K562 (cell line): ENCODE measurements at places on chromosomes 7 and 10.

- no peak for DNase-seq
Observed at GRCh38 chr7:73895626-73896025, 34.7 kb downstream of the TMEM270 start.

GRCh38 chr10:8033812-8034465 is 20.5 kb upstream of the GATA3 start:
- DNase-seq: no peak

GRCh38 chr7:98398567-98399372 is 2.1 kb downstream of the BAIAP2L1 start:
- no peak for DNase-seq

DNA sequence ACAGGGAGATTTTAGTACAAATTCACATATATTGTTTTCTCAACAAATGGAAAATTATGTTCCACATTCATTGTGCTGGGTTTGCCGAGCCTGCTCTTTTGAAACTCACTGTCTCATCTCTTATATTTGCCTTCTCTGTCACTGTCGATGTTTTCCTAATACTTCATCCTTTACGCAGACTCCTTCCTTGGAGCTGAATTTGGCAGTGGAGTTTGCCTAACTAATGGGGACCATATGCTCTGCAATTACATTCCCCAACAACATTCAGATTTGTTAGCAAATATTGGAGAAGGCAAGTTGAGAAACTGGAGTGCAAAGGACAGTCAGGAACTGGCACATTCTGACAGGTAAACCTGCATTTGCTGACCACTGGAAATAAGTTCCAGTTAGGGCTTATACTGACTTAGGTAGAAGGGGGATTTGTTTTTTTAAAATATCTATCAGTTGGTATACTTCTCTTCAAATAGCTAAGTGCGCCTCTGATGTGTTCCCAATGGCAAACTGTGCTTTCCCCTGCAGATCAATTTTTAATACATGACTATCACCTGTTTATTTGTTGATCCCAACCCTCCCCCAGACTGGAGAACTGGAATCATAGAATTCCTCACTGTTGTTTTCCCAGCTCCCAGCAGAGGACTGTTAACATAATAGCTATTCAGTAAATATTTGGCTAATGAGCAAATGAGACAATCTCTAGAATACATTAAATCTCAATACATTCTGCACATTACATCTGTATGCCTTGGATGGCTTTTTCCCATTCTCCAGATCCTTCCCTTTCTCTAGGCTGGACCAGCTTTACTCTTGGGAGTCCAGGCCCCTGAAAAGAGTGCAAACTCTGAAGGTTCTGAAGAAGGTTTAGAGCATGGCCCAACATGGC is 769.3 kb downstream of the KCNMA1 start:
- DNase-seq: no peak

DNA sequence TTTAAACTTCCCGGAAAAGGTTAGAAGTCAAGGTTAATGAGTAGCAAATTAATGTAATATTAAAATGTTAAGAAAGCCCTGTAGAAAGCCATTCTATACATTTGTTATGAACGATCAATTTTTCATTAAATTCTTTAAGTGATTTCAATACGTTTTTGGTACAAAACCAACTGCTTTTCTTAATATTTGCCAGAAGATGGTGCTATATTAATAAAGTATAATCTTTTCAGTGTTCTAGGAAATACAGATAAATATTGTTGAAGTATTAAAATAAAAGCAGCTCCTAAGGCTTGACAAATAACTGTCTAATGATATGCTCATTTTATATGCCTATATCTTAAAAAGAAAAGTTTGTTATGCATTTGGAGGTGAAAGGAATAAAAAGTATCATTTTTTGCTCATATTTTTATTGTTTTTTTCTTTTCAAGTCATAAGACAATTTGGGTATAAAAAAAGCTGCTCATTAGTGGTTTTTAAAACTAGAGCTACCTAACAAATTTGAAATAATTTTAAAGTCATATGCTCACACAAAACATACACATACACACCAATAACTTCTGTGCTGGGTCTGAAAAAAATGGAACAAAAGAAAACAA is 130.3 kb upstream of the POT1 start:
- DNase-seq: no peak

DNA sequence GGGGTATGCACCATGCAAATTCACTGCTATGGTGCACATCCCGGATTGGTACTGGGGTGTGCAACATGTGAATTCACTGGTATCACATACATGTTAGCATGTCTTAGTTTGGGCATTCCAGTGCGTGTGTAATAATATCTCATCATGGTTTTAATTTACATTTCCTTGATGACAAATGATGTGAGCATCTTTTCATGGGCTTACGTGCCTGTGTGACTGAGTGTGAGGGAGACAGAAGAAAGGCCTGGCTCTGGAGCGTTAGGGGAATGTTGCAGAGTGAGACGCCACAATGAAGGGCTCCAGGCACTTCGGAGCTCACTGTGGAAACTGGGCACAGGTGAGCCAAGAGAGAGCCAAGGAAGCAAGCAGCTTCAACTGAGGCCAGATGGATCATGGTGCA is 162.6 kb downstream of the UBE2H start:
- no peak for DNase-seq

GRCh38 chr10:84294766-84295447 is 33.5 kb upstream of the CCSER2 start:
- no peak for DNase-seq

DNA sequence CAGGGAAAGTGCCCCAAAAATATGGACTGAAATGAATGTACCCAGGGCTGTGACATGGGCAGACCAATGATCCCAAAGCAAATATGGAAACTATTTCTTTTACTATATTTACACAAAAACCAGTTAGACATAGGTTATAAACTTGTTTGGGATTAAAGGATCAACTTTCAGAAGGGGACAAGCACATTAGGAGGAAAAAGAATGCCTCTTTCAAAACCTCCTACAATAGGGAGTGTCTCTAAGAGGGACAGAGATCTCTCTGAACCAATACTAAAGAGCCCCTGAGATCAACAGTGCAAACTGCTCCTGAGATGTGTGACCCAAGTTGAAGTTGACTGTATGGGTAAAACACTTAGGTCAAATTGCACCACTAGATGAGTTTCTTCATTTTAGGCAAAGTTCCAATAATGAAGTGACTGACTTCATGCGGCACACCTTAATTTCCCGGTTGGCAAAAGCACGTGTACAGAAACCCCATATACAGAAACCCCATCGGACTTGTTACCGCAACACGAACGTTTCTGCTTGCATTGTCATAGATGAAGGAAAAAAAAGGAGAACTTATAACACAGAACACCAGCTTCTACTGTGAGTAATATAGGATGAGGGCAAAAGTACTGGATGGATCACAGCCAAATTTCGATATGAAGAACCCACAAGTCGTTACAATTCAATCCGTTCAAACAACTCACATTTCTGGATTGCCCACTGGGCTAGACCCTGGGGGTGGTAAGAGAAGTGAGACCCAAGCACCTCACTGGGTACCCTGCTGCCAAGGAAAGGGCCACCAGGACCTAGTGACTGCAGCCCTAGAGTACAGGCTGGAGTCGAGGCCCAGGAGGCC is 4.3 kb downstream of the SVIL start:
- no peak for DNase-seq

- no peak for DNase-seq
Observed at GRCh38 chr10:62830679-62831078, 14.5 kb upstream of the EGR2 start.

- no peak for DNase-seq
Observed at GRCh38 chr7:107742678-107743566, 1.0 kb upstream of the CBLL1 start.

DNA sequence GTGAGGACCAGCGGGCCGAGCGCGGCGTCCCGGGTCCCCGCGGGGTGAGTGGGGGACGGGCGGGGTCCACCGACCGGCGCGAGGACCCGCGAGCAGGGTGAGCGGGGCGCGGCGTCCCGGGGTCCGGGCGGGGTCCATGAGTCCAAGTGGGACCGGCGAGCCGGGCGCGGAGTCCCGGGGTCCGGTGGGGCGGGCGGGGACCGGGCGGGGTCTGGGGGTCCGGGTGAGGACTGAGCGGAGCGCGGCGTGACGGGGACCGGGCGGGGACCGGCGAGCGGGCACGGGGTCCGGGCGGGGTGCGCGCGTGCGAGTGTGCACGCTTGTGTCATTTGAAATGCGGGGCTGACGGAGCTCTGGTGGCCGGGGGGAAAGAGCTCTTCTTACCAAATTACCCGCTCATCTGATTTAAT is 765 bp downstream of the CELF2 start:
- peak; percentile 7 for DNase-seq

DNA sequence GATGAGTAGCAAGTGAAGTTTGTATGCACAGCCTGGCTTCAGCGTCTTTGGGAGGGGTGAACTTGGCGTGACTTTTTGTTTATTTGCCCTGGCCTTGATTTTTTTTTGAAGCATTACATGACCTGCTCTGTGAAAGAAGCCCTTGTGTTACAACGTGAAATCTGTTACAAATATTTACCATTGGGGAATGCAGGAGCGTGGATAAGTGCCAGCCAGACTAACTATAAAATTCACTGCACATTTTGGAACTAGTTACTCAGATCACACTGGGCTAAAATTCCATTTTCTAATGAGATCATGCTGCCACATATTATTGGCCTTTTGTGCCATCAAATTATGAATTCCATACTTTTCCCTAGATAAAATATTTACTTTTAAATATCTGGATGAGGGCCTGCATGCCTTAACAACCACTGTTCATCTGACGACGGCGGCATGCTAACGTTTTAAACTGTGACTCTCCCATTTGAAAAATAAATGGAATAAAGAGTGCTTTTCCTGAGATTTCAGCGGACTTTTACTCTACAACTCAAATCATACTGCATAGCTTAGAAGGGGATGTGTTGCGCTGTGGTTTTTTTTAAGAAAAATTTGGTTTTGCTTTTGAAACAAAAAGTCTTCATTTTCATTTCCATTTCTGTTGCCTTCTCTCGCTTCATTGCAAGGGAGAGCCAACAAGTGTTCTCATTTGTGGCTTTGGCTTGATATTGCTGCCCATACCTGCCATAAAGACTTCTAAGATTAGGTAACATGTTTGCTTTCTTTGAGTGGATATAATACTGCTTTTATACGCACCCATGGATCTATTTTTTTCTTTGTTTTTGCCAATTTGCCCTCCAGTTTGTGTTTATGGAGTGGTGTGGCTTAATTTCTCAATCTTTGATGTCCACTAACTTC is 352.2 kb downstream of the TFEC start:
- no peak for DNase-seq

DNA sequence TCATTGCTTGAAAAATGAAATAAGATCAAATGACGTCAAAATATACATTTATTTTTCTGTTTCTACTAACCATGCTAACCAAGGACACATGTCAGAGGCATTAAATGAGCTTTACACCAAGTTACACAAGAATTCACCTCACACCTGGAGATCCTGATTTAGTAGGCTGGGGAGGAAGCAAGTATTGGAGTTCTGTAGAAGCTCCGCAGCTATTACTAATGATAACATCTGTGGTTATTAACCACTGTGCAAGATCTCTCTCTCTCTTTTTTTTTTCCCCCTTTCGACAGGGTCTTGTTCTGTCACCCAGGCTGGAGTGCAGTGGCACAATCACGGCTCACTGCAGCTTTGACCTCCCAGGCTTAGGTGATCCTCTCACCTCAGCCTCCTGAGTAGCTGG is 104.0 kb downstream of the ZNF22 start:
- DNase-seq: no peak

DNA sequence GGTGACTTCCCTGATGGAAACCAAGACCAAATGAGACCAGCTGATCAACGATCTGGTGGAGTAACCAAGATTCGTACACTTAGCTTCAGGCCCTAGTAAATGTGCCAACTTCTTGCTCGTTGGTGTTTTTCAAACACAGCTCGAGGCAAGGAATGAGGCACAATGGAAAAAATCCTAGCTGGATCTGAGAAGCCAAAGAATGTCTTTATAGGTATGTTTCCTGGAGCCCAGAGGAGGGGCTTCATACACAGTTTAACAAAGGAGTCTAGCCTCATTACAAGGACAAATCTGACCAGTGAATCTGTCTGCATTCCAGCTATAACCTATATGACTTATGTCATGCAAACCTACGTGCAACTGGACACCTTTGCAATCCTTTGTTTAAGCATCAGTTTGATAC is 3.7 kb downstream of the COL17A1 start:
- DNase-seq: no peak

GRCh38 chr7:102872460-102872859 is 40.3 kb upstream of the LRRC17 start:
- no peak for DNase-seq

DNA sequence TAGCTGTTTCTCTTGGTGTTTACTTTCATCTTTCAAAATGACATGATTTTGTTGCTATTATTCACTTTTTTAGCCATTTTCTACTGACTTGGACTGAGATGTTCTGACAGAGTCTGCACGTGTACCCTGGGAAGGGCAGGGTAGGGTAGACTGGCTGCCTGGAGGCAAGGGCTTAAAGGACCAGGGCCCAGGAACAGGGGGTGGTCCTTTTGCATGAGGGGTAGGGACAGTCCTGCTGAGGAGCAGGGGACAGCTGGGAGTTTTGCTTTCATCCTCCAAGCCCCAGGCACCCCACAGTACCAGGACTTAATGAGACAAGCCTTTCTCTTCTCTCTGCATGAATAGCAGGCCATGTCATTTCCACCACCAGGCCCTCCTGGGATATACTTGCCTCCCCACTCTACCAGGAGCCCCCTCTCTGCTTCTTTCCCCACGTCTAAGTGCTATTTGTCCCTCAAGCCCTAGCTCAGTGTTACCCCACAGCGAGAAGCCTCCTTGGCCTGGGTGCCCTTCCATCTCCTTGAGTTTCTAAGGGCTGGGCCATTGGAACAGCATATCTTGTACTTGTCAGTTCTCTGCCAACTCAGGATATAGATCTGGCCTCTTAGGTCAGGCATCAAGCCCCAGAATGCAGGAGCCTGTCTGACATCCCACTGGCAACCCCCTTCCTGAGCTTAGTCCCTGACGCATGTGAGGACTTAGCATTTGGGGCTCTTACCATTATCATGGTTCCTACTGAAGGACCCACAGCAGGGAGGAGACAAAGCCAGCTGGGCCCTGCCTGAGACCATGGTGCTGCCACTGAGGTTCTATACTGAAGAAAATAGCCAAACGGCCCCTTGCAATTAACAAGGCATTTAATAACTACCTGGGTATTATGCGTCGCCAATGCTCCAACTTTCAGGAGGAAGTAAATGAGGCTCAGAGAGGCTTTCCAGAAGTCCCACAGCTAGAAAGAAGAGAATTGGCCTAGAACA is 78.4 kb upstream of the UNC5B start:
- DNase-seq: no peak

DNA sequence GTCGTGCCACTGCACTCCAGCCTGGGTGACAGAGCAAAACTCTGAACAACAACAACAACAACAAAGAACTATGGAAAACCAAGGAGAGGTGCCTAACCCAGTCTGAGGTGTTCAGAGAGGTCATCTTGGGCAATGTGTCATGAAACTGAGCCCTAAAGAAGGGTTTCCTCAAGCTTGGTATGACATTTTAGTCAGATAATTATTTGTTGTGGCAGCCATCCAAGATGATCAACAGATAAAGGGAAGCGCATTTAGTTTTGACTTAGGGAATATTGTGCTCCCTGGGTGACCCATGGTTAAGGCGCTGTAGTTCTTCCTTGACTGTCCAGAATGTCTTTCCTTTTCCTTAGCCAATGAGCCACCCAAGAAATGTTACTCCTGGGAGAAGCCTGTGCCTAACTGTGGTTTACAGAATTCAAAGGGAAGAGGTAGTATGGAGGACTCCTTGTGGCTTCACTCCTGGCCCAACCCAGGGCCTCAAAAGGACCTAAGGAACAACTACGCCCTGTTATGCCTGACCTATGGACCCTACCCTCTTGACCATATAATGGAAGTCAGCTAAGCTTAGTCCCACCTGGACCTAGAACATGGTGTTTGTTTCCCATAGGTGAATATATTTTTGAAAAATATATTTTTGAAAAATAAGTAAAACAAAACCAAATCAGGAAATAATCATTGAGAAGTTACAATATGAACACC is 42.4 kb downstream of the TPST1 start:
- DNase-seq: no peak

GRCh38 chr10:36188080-36188453 is 546.0 kb upstream of the FZD8 start:
- no peak for DNase-seq
